Endodermal cell (in vitro differentiated cells): ENCODE measurements at places on chromosomes 7 and 10. TPM values are rescaled to one million over a fixed set of nuclear protein-coding genes. Genes with fewer than 3 reads are reported as not detected.

The ADRB1 gene
- total RNA-seq: not detected in 2 replicates

The MOGAT3 gene
- not detected in 2 replicates for total RNA-seq

The TFAM gene
- 72.9 and 80.8 TPM in 2 replicates for total RNA-seq

The ZPBP gene
- not detected in 2 replicates for total RNA-seq

The SLC18A2 gene
- 0.24 to 0.99 TPM (median 0.34 TPM) in 3 replicates for total RNA-seq

The CTAGE4 gene
- total RNA-seq: 2.1 to 7.3 TPM (median 6.3 TPM) in 3 replicates

The PRDX3 gene
- total RNA-seq: 140 to 181 TPM (median 173 TPM) in 3 replicates

The TRIL gene
- total RNA-seq: 0.77 to 1.6 TPM (median 1.6 TPM) in 3 replicates

The CACNB2 gene
- total RNA-seq: 2.7 and 4.6 TPM in 2 replicates

The MBLAC1 gene
- 1.3 and 1.6 TPM in 2 replicates for total RNA-seq

The DENND2A gene
- 25.8 to 50.6 TPM (median 40.6 TPM) in 3 replicates for total RNA-seq

The PNLIPRP1 gene
- not detected in 2 replicates for total RNA-seq

The LIPF gene
- not detected in 2 replicates for total RNA-seq

The MCM10 gene
- 35.9 and 38.2 TPM in 2 replicates for total RNA-seq

The SERPINE1 gene
- total RNA-seq: 0.84 to 1.3 TPM (median 0.89 TPM) in 3 replicates

The INHBA gene
- 0.11 TPM in 1 of 2 replicates, not detected in the other for total RNA-seq

The GCK gene
- total RNA-seq: 0.29 to 0.72 TPM (median 0.63 TPM) in 3 replicates

The ARHGEF5 gene
- total RNA-seq: 15.0 to 24.6 TPM (median 22.8 TPM) in 3 replicates

The WASHC2C gene
- total RNA-seq: 38.6 to 49.9 TPM (median 49.0 TPM) in 3 replicates

The ITGA8 gene
- total RNA-seq: 0.17 to 0.66 TPM (median 0.24 TPM) in 3 replicates

The WASHC2A gene
- total RNA-seq: 35.4 to 51.3 TPM (median 50.7 TPM) in 3 replicates
